ENCODE measurements at places on chromosomes 2 and 18.

GRCh38 chr2:3075991-3076340, 301.7 kb downstream of the EIPR1 start:
- DNase-seq, result no peak

DNA sequence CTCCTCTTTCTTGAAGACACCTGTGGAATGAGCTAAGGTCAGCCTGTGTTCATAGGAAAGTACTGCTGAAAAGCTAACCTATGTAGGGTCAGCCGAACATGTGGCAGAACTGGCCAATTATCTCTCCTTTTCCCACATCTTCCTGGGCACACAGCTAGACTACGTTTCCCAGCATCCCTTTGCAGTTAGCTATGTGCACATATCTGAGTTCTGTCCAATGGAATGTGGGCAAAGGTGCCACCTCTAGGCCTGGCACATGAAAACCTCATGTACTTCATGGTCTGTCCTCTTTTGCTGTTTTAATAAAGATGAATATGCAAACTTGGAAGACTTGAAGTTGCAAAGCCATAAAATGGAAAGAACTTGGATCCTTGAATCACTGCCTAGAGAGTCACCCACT, 352.6 kb downstream of the TNS1 start:
- no peak for DNase-seq

DNA sequence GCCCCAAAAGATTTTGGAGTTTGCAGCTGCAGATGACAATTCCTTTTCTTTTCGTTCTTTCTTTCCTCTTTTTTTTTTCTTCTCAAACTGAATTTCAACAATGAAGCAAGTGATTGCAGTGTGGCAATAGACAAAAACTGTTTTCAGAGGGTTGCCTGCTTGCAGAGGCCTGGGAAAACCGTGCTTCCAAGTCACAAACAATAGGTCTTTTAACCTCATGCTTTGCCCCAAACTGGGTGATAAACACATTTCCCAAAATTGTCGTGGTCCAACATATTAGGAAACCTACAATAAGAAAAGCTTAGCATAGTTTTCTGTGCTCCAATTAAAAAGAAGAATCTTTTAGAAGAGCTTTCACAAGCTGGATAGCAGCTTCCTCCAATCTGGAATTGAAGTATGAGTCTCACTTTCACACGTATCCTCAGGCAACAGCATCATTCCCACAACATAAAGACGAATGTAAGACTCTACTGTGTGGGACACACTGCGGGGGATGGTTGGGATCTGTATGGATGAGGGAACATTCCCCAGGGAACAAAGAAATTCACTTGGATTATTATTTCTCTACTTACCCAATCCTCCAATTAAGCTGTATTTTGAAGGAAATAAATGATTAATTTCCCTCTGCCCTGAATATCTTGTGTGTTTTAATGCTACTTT, 656.1 kb downstream of the RNF144A start:
- no peak for DNase-seq

GRCh38 chr2:159555651-159556392, 60.5 kb downstream of the BAZ2B start:
- no peak for DNase-seq

GRCh38 chr2:241039416-241039815, 41.0 kb downstream of the SNED1 start:
- DNase-seq, result no peak

DNA sequence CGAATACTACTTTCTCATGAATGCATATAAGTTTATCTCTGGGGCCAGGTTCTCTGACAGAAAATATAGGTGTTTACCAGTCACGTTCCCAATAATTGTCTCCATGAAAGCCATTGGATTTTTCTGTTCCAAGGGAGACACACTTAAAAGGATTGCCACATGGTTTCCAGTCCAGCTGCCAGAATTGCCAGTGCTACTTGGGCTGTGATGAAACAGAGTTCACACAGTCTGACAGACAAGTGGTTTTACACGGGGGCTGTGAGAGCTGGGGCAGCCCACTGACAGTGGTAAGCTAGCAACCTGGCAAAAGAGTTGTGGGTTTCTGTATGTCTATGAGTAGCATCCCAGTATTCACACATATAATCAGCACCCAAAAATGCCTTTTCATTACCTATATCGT, 27.7 kb upstream of the ATRAID start:
- DNase-seq, result no peak

- DNase-seq, result no peak
Observed at GRCh38 chr18:8499810-8500675, 109.2 kb upstream of the RAB12 start.

Measured in HEK293T (cell line).